ENCODE measurements at places on chromosomes 1 and 21.

DNA sequence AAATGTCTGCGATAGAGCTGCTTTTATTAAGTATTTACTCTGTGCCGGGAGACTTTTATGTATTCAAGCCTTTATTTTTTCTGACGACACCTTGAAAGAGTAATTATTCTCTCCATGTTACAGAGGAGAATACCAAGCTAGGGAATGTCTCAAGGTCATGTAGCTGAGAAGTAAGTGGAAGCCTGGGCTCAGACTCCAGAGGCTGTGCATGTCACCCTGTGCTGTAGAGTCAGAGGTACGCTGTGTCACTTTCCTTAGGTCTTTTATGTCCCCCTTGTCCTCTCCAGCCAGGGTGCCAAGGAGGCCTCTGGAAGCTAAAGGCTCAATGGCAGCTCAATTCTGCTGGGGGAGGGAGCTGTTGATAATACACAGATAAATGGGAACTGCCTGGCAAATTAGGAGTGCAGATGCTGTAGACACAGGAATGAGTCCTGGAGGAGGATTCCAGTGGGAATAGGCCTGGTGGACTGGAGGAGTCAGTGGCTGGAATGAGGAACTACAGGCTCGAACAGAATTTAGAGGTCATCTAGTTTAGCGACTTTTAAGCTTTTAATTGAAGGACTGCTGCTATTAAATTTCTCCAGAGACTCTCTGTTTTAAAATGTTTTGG is 9.3 kb upstream of the IL19 start:
- H3K27me3 ChIP-seq, result peaks cover under 1% of the 10 kb centered on the region
- H3K36me3 ChIP-seq, result no peaks in the 10 kb centered on the region
- no peak for DNase-seq
- no peak overlapping the region for H3K4me3 ChIP-seq

DNA sequence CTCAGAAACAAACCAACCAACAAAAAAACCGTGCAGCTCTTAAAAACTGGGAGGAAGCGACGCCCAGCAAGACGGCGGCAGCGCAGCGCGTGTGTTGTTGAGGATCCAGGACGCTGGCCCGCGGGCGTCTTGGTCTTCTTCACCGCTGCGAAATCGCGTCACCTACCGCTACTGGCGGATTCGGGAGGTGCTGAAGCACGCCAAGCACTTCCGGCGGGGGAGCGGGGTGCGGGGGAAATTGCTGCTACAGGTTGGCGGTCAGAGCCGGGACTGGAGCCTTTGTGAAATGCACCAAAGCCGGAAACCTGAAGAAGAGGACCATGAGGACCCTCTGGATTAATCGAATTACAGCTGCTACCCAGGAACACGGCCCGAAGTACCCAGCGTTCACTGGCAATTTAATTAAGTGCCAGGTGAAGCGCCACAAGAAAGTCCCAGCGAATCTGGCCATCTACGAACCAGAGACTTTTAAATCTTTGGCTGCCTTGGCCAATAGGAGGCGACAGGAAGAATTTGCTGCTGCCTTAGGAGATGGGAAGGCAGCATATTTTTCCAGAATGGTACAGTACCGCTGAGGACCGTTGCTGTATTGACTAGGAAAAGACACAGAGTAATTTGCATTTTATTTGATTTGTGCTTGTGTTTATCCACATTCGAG is 11.9 kb upstream of the RIPPLY3 start:
- H3K4me3 ChIP-seq, result peak overlapping the region; percentile 20
- no peaks in the 10 kb centered on the region for H3K36me3 ChIP-seq
- H3K27me3 ChIP-seq, result peaks cover 9% of the 10 kb centered on the region

- no peak overlapping the region for H3K27ac ChIP-seq
- H3K4me1 ChIP-seq, result no peaks in the 10 kb centered on the region
- no peak for DNase-seq
- no peak overlapping the region for H3K4me3 ChIP-seq
Measured at GRCh38 chr1:202656057-202656456, 54.2 kb downstream of the SYT2 start.

DNA sequence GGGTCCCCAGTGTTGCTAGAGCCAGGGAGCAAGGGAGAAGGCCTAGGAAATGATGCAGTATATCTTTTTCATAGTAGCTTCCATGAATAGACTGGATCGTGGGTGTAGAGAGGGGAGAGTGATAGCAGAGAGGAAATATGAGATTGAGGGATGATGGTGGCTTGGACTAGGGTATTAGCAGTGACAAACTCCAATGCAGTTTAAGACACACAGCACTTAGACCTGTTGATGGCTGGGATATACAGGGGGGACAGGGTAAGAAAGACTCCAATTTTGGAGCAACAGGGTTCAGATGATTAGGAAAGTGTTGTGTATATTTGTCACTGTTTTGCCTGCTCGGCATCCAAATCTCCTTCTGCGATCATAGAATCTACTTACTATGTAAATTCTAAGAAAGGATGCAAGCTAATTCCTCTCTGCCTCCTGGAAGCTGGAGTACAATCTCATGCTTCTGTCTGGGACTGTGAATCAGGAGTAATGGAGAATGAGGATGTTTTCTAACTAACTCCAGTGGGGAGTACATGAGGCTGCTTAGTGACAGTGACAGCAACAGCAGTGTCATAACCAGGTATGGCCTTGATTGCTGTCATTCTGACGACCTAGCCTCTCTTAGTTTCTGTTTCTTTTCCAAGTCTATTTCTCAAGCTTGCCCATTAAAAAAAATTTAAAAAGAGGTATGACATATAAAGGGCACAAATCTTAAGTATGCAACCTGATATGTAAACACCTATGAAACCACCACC is 47.5 kb downstream of the SYDE2 start:
- H3K4me1 ChIP-seq, result no peaks in the 10 kb centered on the region
- H3K4me3 ChIP-seq, result no peak overlapping the region
- H3K27me3 ChIP-seq, result no peaks in the 10 kb centered on the region
- no peaks in the 10 kb centered on the region for H3K36me3 ChIP-seq
- peak; percentile 23 for DNase-seq

- DNase-seq, result no peak
- peak overlapping the region; percentile 74 for H3K27ac ChIP-seq
- no peaks in the 10 kb centered on the region for H3K27me3 ChIP-seq
- peak overlapping the region; percentile 34 for H3K4me3 ChIP-seq
- peaks cover 16% of the 10 kb centered on the region for H3K4me1 ChIP-seq
Measured at GRCh38 chr1:212432272-212432660, 454 bp upstream of the NENF start.

- no peaks in the 10 kb centered on the region for H3K27me3 ChIP-seq
- H3K36me3 ChIP-seq, result no peaks in the 10 kb centered on the region
Measured at GRCh38 chr1:170309389-170310013, 163.7 kb downstream of the NTMT2 start.

- no peaks in the 10 kb centered on the region for H3K27me3 ChIP-seq
- no peaks in the 10 kb centered on the region for H3K36me3 ChIP-seq
- DNase-seq, result no peak
- H3K27ac ChIP-seq, result no peak overlapping the region
Measured at GRCh38 chr1:66207484-66207883, 326.5 kb upstream of the SGIP1 start.

GRCh38 chr1:38055398-38055797 is 8.8 kb upstream of the POU3F1 start:
- peaks cover 45% of the 10 kb centered on the region for H3K27me3 ChIP-seq
- DNase-seq, result no peak
- H3K27ac ChIP-seq, result no peak overlapping the region
- H3K4me3 ChIP-seq, result no peak overlapping the region

DNA sequence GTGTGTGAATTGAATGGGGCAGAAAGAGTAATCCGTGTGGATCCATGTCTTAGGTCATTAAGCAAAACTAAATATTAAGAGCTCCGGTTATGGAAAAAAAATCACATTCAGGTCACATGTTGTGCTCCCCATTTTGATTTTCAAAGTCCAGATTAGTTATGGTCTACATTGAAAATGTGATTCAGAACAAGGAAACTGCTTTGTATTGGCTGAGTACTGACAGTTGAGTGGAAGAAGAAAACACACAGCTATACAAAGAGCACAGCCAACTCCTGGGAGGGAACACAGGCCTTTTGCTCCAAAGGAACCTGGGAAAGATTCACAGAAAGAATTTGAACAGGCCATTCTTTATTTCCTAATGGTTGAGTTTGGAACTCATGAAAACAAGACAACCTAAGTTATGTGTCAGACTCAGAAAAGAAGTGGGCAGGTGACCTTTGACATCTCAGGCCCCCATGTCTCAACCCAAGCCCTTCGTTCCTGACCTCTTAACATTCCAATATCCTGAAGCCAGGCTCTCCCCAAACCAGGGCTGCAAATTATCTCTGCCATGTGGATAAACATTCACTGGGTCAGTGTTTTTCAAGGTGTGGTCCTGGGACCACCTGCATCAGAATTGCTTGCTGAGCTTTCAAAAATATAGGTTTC is 159.3 kb upstream of the LMO4 start:
- peaks cover 2% of the 10 kb centered on the region for H3K27me3 ChIP-seq
- no peaks in the 10 kb centered on the region for H3K4me1 ChIP-seq
- no peak overlapping the region for H3K27ac ChIP-seq

- no peak overlapping the region for H3K27ac ChIP-seq
- H3K27me3 ChIP-seq, result no peaks in the 10 kb centered on the region
- H3K36me3 ChIP-seq, result peaks cover 13% of the 10 kb centered on the region
- no peaks in the 10 kb centered on the region for H3K4me1 ChIP-seq
- no peak for DNase-seq
- no peak overlapping the region for H3K4me3 ChIP-seq
Measured at GRCh38 chr1:178784131-178784536, 59.1 kb downstream of the RALGPS2 start.

DNA sequence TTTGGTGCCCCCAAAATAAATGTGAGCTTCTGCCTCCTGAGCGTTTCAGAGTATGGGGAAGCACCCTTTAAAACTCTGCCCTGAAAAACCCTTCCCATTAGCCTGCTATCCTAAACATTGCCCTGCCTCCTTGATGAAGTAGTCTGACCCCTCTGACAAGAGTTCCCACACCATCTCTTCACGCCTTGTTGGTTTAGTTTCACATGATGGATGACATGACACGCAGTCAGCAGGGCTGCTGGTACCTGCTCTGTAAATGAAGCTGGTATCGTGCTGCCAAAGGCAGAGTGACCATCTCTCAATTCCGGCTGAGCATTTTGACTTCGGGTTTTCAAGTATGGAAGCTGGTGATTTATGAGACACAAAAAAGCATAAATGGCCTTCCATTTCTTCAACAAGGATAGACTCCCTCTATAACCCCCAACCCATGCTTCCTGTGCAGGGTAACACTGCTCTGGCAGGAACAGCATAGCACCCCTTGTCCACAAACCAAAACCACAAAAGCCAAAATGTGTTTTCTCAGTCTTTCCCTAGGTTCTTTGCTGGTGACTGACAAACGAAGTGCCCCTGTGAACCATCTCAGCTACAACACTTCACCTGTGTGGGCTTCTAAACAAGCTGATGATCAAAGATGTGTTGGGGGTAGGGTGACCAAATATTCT is 444.6 kb downstream of the NUF2 start:
- H3K4me3 ChIP-seq, result no peak overlapping the region
- no peak overlapping the region for H3K27ac ChIP-seq
- no peaks in the 10 kb centered on the region for H3K4me1 ChIP-seq
- no peaks in the 10 kb centered on the region for H3K27me3 ChIP-seq
- no peaks in the 10 kb centered on the region for H3K36me3 ChIP-seq

DNA sequence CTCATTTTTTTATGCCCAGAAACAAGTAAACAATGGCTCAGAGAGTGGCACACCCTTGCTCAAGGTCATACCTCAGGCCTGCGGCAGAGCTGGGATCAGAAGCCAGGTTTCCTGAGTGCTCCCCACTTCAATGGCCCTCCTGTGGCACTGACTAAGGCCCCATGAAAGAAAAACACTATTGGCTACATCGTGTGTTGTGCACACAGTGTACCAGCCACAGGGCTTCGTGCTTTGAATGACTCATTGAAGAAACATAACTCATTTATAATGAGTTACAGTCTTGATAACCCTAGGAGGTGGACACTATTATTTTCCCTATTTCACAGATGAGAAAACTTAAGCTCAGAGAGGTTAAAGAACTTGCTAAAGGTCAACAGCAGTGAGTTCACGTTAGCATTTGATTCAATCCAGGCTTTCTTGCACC is 91.2 kb downstream of the TRABD2B start:
- no peak overlapping the region for H3K4me3 ChIP-seq
- peaks cover 2% of the 10 kb centered on the region for H3K4me1 ChIP-seq
- no peaks in the 10 kb centered on the region for H3K27me3 ChIP-seq

GRCh38 chr1:9270290-9270883 is 22.3 kb upstream of the SPSB1 start:
- no peak overlapping the region for H3K27ac ChIP-seq
- no peak for DNase-seq
- no peak overlapping the region for H3K4me3 ChIP-seq
- H3K27me3 ChIP-seq, result no peaks in the 10 kb centered on the region

GRCh38 chr1:227886993-227887696 is 60.6 kb downstream of the WNT9A start:
- peak overlapping the region; percentile 39 for H3K4me3 ChIP-seq
- peaks cover 16% of the 10 kb centered on the region for H3K4me1 ChIP-seq
- DNase-seq, result peak; percentile 69
- peak overlapping the region; percentile 73 for H3K27ac ChIP-seq
- no peaks in the 10 kb centered on the region for H3K36me3 ChIP-seq

- no peak overlapping the region for H3K4me3 ChIP-seq
- DNase-seq, result no peak
- no peak overlapping the region for H3K27ac ChIP-seq
- peaks cover 33% of the 10 kb centered on the region for H3K4me1 ChIP-seq
- no peaks in the 10 kb centered on the region for H3K27me3 ChIP-seq
- no peaks in the 10 kb centered on the region for H3K36me3 ChIP-seq
Measured at GRCh38 chr1:159849626-159850366, 12.7 kb downstream of the VSIG8 start.

DNA sequence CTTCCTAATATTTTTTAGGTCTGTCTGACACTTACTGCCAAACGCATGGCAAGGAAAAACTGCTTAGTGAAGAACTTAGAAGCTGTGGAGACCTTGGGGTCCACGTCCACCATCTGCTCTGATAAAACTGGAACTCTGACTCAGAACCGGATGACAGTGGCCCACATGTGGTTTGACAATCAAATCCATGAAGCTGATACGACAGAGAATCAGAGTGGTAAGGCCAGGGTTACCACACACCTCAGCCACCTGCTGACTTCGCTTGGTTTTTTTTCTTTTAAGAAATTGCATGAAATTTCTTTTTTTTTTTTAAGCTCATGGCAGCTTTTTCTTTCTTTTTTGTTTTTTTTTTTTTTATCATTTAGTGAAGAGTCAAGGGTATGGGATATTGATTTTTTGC is 17.2 kb downstream of the ATP1A1 start:
- peaks cover 46% of the 10 kb centered on the region for H3K4me1 ChIP-seq
- H3K27me3 ChIP-seq, result no peaks in the 10 kb centered on the region
- H3K36me3 ChIP-seq, result peaks cover 92% of the 10 kb centered on the region
- H3K27ac ChIP-seq, result peak overlapping the region; percentile 14
- no peak for DNase-seq

- peak within 1 kb of the TSS; percentile 100 for H3K27ac ChIP-seq
- peak within 1 kb of the TSS; percentile 90 for H3K4me3 ChIP-seq
- DNase-seq, result peak; percentile 92
- H3K4me1 ChIP-seq, result peaks cover 28% of the 10 kb centered on the region
Measured at GRCh38 chr1:47333578-47333921, at the start of gene CMPK1. CMPK1 (plus strand) TSS chr1:47333790; CDS start chr1:47333946, 156 bp downstream.

GRCh38 chr1:225494789-225495359 is 67.0 kb upstream of the LBR start:
- no peak for DNase-seq
- no peak overlapping the region for H3K27ac ChIP-seq
- no peak overlapping the region for H3K4me3 ChIP-seq
- H3K4me1 ChIP-seq, result no peaks in the 10 kb centered on the region
- no peaks in the 10 kb centered on the region for H3K27me3 ChIP-seq
